Activated T-cell treated with anti-CD3 and anti-CD28 coated beads, Interleukin-2, amount 50 U/mL, for 24 hours (primary cell): ENCODE measurements at places on chromosomes 2 and 18.

GRCh38 chr18:13308369-13308768 is 89.8 kb downstream of the LDLRAD4 start:
- peak; percentile 61 for DNase-seq
- peaks cover 61% of the 10 kb centered on the region for H3K4me1 ChIP-seq
- H3K27me3 ChIP-seq, result no peaks in the 10 kb centered on the region
- peaks cover 3% of the 10 kb centered on the region for H3K36me3 ChIP-seq
- peak overlapping the region; percentile 75 for H3K27ac ChIP-seq
- no peak overlapping the region for H3K4me3 ChIP-seq

GRCh38 chr2:28231110-28231631 is 161.5 kb upstream of the FOSL2 start:
- H3K4me1 ChIP-seq, result peaks cover 3% of the 10 kb centered on the region
- no peak for DNase-seq
- H3K27me3 ChIP-seq, result no peaks in the 10 kb centered on the region
- H3K4me3 ChIP-seq, result no peak overlapping the region

DNA sequence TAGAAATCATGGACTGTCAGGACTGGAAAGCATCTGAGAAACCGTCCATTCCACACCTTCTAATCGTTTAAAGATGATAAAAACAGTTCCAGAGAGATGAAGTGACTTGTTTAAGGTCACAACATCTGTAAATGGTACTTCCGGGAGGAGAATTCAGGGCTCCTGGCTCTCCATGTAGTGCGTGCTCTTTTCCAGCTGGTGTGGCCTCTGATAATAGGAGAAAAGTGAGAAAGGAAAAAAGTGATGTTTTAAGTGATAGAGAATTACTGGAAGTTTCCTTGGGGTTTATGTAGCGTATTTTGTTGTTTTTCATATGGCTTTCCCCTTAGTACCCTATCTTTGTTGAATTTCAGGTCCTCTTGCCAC is 663 bp downstream of the C2orf49 start:
- H3K27me3 ChIP-seq, result no peaks in the 10 kb centered on the region
- H3K4me3 ChIP-seq, result peak overlapping the region; percentile 100
- peak overlapping the region; percentile 100 for H3K27ac ChIP-seq

GRCh38 chr2:163640542-163641193 is 95.1 kb downstream of the FIGN start:
- no peak for DNase-seq
- no peak overlapping the region for H3K27ac ChIP-seq
- H3K4me1 ChIP-seq, result no peaks in the 10 kb centered on the region
- H3K27me3 ChIP-seq, result no peaks in the 10 kb centered on the region
